GM23338 (cell line): ENCODE measurements at places on chromosomes 7 and 10. TPM values are rescaled to one million over a fixed set of nuclear protein-coding genes. Genes with fewer than 3 reads are reported as not detected.

The SFRP5 gene
- 2.4 and 3.4 TPM in 2 replicates for polyA plus RNA-seq

The GNAT3 gene
- not detected in 2 replicates for polyA plus RNA-seq

The ASB10 gene
- polyA plus RNA-seq = not detected in 2 replicates

The TMEM196 gene
- 0.11 and 0.57 TPM in 2 replicates for polyA plus RNA-seq

The SPDYE18 gene
- 0.70 and 1.0 TPM in 2 replicates for polyA plus RNA-seq

The GPR37 gene
- polyA plus RNA-seq = 3.7 and 3.9 TPM in 2 replicates

The MSMB gene
- not detected in 2 replicates for polyA plus RNA-seq

The HTRA1 gene
- polyA plus RNA-seq = 8.1 and 12.2 TPM in 2 replicates

The NAPEPLD gene
- polyA plus RNA-seq = 9.4 and 10.7 TPM in 2 replicates

The CALCR gene
- polyA plus RNA-seq = 0.32 and 0.59 TPM in 2 replicates

The ALDH18A1 gene
- polyA plus RNA-seq = 35.1 and 36.0 TPM in 2 replicates

The SPDYE5 gene
- 1.2 and 1.8 TPM in 2 replicates for polyA plus RNA-seq

The TBC1D12 gene
- 2.3 and 5.2 TPM in 2 replicates for polyA plus RNA-seq

The ADD3 gene
- polyA plus RNA-seq = 57.0 and 68.5 TPM in 2 replicates
